ENCODE measurements at places on chromosomes 3 and 15.

- DNase-seq = peak; percentile 49
Observed at GRCh38 chr15:51077221-51078153, 17.2 kb downstream of the TNFAIP8L3 start.

GRCh38 chr3:24709956-24710355 lies 215.3 kb upstream of the THRB start:
- no peak for DNase-seq

DNA sequence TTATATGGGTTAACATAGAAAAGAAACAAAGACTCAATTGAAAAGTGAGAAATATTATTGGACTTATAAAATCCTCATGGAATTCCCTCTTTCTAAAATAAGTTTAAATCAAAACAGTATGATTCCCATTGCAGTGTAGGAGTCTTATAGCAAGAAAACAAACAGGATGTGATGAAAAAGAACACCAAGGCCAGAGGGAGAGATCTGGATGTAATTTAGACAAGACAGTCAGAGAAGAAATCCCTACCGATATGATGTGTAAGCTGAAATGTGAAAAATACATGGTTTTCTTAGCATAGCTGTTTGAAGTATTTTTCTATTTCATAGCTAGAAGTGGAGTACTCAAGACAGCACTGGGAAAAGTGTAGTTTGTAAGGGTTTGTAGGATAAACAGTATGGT lies 521.5 kb downstream of the RSL24D1 start:
- no peak for DNase-seq

DNA sequence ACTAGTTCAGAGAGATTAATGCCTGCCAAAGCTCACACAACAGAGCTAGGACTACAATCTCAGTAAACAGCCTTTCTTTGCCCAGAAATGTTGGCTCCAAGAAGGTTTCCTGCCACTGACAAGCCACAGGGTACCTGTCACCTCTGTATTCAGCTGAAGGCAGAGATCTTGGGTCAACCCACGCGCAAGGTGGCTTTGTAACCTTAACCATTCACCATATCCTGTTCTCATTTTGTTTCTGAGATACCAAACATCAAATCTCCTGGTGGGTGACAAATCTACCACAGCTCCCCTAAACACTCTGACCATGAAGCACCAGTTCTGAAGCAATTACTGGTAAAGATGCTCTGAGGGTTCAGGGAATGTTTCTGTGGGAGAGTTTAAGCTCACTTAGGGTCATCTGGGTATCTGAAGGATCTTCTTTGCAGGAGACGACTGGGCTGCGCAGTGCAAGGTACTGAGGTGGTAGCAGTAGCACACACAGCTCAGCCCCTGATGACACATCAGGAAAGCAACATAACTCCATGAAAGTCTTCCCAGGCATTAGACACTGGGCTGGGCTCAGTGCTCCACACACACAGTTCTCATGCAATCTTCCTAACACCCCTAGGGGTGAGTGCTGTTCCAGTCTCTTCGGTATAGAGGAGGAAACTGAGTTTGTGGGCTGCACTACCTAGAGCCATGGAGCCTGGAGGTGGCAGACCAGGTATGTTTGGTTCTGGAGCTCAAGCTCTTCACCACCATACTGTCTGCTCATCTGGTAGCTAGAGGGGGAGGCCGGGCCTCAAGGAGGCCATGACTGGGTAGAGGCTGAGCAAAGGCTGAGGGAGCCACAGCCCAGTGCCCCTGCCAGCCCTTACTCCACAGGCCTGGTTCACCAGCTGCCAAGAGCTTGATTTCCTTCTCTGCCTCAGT lies 7.7 kb downstream of the CXCR6 start:
- no peak for DNase-seq

GRCh38 chr3:55567615-55568014 lies 80.5 kb upstream of the WNT5A start:
- no peak for DNase-seq

DNA sequence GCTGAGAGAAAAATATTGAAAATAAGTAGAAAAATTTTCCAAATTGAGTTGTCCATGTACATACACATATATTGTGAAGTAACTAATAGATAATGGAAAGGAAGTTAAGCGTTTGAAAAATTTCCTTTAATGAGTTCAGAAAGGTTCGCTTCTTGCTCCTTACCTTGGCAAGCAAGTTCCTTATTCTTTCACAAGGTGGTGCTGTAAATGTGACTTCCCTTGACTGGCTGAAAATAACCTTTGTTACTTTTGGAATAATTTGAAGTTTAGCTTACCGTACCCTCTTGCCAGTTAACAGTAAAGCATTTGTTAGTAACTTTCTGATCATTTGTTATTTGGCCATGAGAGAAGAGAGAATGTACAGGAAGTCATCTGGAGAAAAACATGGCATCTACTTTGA lies 41.6 kb downstream of the PYDC2 start:
- DNase-seq = no peak

- DNase-seq = no peak
Observed at GRCh38 chr3:10007126-10007782, 19.0 kb upstream of the FANCD2 start.

- DNase-seq = no peak
Observed at GRCh38 chr3:34374521-34374920, 576.1 kb downstream of the PDCD6IP start.

DNA sequence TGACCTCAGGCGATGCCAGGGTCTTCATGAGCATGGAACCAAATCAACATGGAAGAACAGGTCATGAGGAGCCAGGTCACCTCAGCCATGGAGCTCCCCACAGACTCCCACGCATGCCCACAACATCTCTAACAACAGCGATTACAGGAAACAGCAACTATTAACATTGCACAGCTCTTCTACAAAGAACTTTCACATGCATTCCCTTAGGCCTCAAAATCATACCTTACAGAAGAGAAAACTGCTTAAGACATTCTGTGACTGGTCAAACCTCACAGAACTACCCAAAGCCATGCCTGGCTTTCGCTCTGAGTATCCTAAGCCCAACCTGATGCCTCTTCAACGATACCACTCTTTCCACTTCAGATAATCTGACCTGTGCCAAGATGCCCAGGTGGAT lies 117.8 kb downstream of the OXNAD1 start:
- DNase-seq = no peak

DNA sequence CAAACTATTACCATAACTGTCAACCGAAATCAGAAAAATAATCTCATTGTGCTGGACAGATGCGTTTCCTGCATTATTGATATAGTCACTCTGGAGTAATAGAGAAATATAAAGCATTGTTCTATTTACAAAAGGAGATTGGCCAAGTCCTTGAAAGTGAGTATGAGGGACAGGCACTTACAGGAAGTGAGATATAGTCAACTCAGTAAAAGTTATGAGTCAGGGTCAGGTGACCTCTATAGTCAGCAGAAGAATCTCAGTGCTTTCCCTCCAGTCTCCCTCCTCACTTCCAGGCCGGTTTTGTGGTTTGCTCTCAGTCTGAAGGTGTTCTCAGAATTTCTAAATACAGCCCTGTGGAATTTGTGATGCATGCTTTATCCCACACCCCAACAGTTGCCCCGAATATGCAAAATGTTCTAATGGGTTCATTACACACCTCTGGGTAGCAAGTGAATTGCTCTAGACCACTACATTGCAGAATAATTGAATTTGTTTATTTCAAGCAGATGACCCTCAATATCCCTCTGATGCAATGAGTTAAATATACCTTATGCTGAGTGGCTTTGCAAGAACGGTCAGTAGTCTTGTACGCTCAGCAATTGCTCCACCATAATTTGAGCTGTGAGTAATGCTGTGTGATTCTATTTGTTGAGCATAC lies 787.7 kb downstream of the MCTP2 start:
- DNase-seq = no peak

- no peak for DNase-seq
Observed at GRCh38 chr3:194675680-194676079, 3.7 kb upstream of the LSG1 start.

GRCh38 chr3:13927295-13927694 lies 47.4 kb upstream of the WNT7A start:
- no peak for DNase-seq

DNA sequence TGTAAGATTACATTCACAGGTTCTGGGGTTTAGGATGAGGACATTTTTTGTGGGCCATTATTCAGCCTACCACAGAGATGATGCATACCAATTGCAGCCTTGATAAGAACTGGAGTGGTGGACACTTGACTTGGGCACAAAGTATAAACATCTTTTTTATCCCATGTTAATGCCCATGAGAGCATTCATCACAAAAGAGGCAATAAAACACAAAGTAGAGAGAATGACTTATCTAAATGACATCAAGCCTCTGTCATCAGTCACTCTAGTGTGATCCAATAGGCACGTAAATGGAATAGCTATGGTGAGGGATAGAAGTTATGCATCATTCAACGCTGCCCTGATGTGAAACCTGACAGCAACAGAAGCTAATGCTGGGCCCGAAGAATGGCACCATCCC lies 25.8 kb downstream of the VEPH1 start:
- DNase-seq = no peak

- no peak for DNase-seq
Observed at GRCh38 chr3:64460877-64461276, 226.9 kb downstream of the ADAMTS9 start.
